ENCODE measurements at places on chromosomes 11 and 22.
A peak's percentile ranks its signal among the peaks of the same experiment; 100 is the strongest.

DNA sequence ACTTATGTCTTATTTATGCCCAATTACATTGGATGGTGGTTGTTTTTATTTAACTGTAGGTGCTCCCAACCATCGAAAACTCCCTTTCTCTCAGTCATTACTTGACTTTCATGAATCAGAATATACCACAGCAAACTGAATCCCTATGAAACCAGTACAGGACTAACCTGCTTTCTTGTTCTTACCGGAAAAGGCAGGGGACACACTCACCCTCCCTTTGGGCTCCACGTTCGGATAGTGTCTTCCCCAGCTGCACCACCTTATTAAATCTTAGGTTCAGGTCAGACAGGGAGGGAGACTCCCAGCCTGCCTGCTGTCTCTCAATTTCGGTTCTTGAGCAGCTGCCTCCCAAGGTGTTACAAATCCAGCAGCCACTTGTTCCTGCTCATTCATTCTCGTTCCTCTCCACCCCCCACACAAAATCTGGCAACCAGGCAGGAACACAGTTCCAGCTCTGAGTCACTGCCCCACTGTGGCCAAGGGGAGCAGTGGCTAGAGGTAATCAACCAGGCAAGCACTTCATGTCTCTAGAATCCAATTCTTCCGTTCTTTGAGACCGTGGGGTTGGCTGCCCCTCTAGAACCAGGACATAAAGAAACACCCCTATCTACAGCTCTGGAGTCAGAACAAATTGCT is 133.0 kb downstream of the PLEKHA7 start:
- no peak for DNase-seq

GRCh38 chr11:85755701-85756100 is 55.2 kb downstream of the SYTL2 start:
- no peak for DNase-seq

GRCh38 chr11:69301455-69302401 is 7.8 kb downstream of the MYEOV start:
- no peak for DNase-seq

- peak; percentile 9 for DNase-seq
Observed at GRCh38 chr22:30636226-30637077, 871 bp downstream of the SLC35E4 start.

GRCh38 chr11:66126808-66127555 is 56.9 kb downstream of the PACS1 start:
- peak; percentile 18 for DNase-seq

DNA sequence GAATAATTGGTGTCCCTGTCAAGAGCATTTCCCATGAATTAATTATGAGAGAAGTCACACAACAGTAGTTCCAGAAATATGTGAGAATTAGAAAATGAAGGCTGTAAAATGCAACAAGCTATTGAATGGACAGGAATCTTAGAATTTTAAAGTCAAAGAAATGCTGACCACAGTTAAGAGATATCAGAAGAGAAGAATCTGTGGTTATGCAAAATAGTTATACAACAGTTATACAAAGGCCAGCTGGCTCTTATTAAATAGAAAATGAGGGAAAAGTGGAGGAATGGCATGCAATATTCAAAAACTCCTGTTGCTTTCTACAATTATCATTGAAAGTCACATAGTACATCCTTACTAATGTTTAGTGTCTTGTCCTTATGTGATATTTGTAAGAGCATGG is 27.4 kb downstream of the CASP12 start:
- DNase-seq: no peak

DNA sequence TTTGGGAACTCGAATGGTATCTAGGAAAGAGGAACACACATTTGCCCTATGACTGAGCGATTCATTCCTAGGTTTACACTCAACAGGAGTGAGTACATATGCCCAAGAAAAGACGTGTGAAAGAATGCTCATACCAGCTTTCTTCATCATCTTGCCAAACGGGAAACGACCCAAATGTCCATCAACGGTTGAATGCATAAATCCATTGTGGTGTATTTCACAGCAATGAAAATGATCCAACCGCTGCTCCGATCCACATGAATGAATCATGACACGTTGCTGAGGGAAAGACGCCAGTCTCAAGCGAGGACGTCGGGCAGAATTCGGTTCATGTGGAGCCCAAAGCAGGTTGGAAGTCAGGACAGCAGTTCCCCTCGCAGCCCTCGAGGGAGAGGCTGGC is 71.5 kb downstream of the CYTH4 start:
- DNase-seq: no peak

- no peak for DNase-seq
Observed at GRCh38 chr22:42470366-42471082, 38.3 kb upstream of the NFAM1 start.

DNA sequence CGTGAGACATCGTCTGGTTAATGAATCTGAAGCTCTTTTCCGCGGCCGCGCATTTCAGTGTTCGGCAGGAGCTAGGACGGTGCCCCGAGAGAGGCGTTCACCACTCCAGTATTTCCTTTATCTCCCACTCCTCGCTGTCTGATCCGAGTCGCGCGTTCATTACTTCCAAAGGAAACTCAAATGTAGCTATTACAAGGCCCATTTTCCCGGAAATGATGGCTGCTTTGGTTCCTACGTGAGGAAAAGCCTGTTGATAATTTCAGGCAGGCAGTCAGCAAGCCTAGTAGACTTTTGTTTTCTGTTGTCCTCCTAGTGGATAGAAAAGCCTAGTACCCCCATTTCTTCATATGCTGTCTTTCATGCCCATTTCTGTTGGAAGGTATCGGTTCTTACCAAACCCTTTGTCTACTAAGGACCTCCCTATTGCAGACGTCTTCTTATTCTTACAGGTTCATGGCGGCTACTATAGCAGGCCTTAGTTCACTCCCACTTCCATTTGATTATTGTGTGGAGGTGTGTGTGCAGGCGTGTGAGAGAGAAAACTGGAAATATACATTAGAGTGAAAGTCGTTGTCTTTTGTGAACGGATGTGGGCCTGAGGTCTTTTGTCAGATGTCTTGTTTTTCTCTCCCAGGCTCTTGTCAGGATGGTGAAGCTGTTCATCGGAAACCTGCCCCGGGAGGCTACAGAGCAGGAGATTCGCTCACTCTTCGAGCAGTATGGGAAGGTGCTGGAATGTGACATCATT is 737 bp downstream of the RBM4 start:
- DNase-seq: peak; percentile 20

DNA sequence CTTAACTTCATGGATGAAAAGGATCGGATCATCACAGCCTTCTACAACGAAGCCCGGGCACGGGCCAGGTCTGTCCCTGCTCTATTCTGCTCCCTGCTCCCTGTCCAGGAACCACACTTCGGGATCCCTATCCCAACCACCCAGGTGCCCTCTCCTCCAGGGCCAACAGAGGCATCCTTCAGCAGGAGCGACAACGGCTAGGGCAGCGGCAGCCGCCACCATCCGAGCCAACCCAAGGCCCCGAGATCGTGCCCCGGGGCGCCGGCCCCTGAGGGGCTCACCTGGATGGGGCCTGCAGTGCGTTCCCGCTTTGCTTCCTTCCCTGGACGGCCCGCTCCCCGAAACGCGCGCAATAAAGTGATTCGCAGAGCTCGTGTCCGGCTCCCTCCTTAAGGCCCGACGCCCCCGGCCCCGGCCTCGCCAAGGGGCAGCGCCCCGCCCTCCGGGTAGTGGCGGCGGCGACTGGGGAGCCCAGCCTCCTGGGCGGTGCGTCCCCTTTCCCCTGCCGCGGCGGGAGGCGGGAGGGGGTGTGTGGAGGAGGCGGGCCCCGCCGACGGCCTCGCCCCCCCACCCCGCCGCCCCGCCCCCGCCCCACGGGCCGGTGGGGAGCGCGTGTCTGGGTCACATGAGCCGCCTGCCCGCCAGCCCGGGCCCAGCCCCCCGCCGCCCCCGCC is at the start of gene VEGFB:
Gene VEGFB (plus strand): TSS at position 672 of the 674 bp plus-strand sequence. CDS start 250 bp downstream, outside the sequence.
- DNase-seq: no peak

DNA sequence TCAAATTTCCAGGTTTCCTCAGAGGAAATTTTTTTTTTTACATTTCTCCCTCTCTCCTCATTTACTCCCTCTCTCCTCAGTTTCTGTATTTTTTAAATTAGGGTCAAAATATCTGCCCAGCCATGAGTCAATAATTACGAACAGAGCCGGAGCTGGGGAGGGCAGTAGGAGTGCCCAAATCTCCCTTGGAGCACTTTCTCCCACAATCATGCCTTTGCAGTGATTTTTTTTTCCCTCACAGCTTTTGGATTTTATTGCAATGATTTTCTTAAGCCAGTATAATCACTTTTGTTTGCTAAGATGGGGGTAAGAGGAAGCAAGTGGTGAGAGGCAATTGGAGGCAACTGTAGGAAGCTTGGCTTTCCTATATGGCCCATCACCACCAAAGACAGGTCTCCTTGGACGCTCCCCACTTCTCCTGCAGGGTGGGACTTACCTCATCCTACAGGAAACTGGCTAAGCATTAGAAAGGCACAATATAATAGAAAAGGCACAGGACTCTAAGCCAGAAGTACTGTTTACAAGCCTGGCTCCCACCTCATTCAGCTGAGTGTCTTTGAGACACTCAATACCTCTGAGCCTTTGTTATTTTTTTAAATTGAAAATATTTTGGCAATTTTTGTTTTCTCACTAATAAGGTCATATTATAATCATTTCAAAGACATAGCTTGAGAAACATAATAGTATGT is 192.6 kb upstream of the PITPNB start:
- DNase-seq: no peak

- DNase-seq: no peak
Observed at GRCh38 chr11:6415797-6416196, 3.1 kb downstream of the APBB1 start.

DNA sequence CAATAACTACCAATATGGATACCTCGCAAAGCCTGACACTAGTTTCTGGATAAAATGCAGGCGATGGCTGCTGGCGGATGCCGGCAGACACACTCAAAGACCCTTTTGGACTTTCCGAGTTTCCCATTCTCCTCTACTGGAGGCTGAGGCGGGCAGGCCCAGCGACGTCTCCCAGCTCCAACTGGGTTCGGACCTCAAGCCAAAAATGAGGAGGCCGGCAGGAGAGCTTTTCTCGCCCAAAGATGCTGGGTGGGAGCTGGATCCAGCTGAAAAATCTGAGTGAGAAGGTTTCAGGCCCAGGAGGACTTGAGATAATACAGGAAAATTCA is 428 bp upstream of the FEZ1 start:
- no peak for DNase-seq
